ENCODE measurements at places on chromosomes 16 and 17.
A peak's percentile ranks its signal among the peaks of the same experiment; 100 is the strongest.

GRCh38 chr17:28926786-28927185 lies 23.9 kb upstream of the DHRS13 start:
- no peak for DNase-seq

GRCh38 chr16:85479972-85480726 lies 133.0 kb upstream of the GSE1 start:
- no peak for DNase-seq

- no peak for DNase-seq
Measured at GRCh38 chr17:19408346-19408710, 2.7 kb upstream of the RNF112 start.

GRCh38 chr17:20092261-20092867 lies 83.2 kb downstream of the SPECC1 start:
- DNase-seq: no peak

DNA sequence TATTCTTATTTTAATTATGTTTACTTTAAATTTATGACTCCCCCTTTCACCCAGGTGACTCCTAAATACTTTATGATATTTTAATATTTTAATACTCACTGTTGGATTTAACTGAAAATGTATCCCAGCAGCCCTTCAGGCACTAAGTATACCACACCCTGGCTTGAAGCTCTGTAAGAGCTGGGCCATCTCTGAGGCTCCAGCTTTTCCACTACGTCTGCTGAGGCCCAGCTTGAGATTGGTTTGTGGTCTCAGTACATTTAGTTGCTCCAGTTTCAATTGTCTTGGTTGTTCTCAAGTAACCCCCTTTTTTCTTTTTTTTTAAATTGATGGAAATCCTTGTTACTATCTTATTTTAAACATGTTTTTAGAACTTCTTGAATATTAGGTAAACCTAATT lies 27.0 kb upstream of the CAPNS2 start:
- DNase-seq: no peak

- peak; percentile 43 for DNase-seq
Measured at GRCh38 chr17:75457047-75457654, 716 bp downstream of the TMEM94 start.

GRCh38 chr17:77480199-77480508 lies 339.4 kb downstream of the SEC14L1 start:
- no peak for DNase-seq

DNA sequence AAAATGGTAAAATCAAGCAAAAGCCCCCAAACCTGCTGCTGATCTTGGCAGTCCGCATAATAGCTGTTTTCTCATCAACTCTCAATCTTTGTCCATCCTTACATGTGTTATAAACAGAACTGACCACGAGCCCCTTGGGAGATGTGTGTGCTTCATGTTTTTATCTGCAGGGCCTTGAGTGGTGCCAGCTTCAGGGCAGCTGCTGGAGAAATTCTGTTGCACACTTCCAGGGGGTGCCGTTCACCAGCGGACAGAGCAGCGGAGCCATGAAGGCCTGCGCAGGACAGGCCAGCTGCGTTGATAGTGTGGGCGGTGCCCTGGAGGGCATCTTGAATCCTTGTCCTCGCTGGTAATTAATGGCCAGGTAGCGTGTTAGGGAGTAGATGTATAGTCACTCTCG lies 20.1 kb downstream of the MPRIP start:
- DNase-seq: no peak

All from NCI-H1105 (cell line).